ENCODE measurements at places on chromosomes 7 and 10.

DNA sequence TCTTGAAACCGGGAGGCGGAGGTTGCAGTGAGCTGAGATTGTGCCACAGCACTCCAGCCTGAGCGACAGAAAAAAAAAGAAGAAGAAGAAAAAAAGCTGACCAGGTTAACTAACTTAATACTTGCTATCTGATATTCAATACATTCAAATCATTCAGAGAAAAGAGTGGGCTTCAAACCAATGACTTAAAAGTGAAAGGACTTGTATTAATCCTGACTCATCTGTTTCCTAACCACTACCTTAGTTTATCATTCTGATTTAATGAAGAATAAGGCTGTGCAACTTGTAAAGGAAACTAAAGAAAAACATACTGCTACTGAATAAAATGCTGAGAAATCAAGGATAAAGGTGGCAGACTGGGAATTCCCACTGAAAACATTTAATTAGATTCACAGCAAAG, 128.4 kb downstream of the NRBF2 start:
- no peak for DNase-seq

DNA sequence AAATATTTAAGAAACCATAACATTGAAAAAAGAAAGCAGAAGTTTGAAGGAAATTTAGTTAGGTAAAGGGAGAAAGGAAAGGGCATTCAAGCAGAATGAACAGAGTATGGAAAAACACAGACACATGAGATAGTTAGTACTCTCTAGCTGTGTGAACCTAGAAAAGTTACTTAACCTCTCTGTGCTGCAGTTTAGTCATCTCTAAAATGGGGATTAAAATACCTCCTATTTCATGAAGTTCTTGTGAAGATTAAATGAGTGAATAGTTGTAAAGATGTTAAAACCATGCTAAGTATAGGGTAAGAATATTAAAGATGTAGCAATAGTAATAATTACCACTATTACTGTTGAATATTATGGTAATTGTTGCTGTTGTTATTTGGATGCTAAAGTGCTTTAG, 269.6 kb downstream of the SLC25A13 start:
- DNase-seq: no peak

DNA sequence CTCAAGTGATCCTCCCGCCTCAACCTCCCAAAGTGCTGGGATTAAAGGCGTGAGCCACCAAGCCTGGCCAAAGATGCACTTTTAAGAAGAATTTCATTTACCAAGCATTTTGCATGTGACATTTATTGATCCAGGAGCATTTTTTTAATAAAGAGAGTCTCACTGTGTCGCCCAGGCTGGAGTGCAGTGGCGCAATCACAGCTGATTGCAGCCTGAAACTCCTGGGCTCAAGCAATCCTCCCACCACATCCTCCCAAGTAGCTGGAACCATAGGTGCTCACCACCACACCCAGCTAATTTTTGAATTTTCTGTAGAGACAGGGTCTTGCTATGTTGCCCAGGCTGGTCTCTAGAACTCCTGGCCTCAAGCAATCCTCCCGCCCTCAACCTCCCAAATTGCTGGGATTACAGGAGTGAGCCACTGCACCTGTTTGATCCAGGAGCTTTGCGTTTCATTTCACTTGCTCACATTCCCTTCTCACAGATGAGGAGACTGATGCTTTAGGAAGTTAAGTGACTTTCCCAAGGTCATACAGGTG, 4.4 kb upstream of the TBL2 start:
- no peak for DNase-seq

DNA sequence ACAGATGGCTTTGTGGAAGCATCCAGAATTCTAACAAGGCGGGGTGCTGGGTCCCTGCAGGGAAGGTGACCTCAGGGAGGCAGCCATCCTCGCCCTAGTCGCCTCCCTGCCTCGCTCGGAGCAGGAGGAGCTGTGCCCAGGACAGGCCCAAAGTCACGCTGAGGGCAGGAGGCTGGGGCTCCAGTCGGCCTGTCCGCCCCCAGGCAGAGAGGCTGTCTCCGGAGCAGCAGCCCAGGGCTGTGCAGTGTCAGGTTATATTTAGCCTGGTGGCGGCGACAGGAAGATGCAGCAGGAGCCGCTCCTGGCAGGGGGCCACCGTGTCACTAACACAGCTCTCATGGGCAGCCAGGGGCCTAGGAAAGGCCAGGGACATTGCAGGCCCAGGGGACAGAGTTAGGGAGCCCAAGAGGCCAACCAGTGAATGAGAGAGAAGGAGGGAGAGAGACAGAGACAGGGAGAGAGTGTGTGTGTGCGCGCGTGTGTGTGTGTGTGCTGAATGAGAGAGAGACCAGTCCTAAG, 13.5 kb downstream of the KCNH2 start:
- no peak for DNase-seq

GRCh38 chr7:94391726-94392392, 2.8 kb upstream of the COL1A2 start:
- DNase-seq: no peak

DNA sequence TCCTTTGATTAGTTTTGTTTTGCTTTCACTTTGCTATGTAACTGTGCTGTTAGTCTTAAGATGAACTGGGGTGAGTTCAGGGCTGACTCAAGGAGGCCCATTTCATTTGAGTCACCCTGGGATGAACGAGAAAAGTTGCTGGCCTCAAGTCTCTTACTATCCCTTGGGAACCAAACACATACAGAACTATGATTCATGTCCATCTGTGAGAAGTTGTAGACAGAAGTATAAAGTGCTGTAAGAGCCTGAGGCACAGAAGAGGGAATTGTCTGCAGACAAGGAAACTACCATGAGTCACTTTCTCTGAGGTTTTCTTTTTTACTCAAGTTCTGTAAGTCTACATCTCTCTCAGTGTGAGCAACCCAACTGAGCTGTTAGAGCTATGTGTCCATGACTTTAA, 179.8 kb upstream of the CSTF2T start:
- DNase-seq: no peak

DNA sequence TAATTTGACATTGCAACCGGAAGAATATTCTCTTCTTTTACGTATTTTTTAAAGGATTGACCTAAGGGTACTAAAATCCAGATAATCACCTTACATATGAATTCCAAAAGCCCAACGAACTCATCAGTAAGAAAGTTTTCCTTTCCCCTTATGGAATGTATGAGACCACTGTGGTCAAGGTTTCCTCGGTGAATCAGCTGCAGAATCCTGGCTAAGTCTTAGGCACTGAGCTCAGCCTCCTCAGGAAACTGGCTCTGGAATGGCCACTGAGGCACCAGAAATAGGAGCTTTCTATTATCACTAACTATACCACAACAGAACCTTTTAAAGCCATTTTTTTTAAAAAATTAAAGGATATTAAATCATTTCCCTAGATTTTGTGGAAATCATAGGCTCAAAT, 21.0 kb downstream of the SVIL start:
- DNase-seq: no peak

- no peak for DNase-seq
Measured at GRCh38 chr10:11131112-11131639, 113.5 kb downstream of the CELF2 start.

DNA sequence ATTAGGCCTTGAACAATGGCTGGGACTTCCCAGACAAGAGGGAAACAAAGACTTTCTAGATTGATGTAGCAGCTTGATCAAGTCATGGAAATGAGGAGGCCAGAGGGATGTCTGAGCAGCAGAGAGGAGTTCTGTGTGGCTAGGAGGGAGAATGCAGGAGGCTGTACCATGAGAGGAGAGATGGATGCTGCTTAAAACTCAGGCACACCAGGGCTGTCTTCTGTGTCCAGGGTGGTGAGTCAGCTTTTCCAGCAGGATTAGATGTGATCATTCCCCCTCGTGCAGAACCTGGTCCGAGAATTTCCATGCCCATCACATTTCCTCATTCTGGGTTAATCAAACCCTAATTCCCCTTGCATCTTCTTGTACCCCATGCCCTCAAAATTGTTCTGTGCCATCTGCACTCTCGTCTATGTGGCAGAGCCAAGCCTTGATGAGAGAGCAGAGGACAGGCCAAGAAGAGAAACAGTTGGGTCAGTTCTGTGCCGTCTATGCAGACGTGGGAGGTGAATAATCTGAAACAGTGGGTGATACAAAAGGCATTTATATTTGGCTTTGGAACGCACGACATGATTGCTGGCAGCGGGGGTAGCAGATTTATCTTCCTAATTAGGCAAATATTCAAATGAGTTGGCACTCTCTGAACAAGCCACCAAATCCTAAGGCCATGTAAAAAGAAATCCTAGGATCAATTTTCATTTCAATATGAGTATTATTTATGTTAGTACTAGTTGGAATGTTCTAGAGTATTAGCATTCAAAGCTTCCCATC, 160.7 kb downstream of the TMEM178B start:
- no peak for DNase-seq

Measured in CD4-positive, alpha-beta T cell treated with Interleukin-4 for 1 hour (primary cell).